Cortex of kidney (tissue), 1 donor: ENCODE measurements at places on chromosomes 3 and 15.

GRCh38 chr3:126263539-126263938 lies 83.2 kb upstream of the ALDH1L1 start:
- DNase-seq, result no peak

DNA sequence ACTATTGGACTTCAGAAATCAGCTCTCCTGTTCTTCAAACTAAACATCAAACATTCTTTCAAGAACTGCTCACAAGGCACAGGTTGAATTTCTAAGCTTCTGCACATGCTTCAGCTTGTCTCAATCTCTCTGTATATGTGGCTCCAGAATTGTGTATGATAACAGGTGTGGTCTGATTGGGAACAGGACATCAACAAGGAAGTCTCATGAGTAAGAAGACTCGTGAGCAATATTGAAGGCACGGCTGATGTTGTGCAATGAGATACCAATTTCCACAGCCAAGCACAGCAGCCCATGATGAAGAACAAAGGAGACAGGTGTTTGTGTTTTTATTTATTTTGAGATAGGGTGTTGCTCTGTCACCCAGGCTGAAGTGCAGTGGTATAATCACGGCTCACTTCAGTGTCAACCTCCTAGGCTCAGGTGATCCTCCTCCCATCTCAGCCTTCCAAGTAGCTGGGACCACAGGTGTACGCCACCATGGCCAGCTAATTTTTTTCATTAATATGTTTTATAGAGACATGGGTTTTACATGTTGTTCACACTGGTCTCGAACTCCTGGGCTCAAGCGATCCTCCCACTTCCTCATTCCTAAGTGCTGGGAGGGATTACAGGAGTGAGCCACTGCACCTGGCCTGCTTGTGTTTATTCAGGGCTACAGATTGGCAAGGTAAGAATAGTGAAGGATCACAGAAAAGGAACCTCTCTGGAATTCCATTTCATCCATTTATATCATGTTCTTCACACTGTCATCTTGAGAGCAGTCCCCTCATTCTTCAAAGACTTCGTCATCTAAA lies 32.2 kb upstream of the ABHD17C start:
- no peak for DNase-seq

GRCh38 chr3:37397396-37397795 lies 223.0 kb upstream of the LRRFIP2 start:
- DNase-seq, result no peak

GRCh38 chr3:30181178-30181465 lies 425.3 kb upstream of the TGFBR2 start:
- no peak for DNase-seq

GRCh38 chr15:63611177-63611576 lies 14.0 kb downstream of the FBXL22 start:
- DNase-seq, result no peak

DNA sequence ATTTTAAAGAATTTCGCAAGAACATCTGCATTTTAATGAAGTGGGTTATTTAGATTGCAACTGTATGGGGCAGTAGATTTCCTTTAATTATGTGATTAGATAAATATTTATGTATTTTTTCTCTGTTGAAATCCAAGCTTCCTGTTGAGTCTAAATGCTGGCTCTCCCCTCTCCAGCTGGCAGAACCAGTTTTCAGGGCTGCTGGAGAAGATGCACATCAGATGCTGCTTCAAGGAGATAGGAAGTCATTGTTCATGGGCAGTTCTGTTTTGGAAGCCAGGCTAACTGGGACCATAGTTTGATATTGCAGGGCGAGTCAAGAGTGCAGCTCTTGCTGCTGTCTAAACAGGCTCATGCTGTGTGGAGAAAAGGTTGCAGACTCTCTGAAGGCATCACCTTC lies 97.4 kb downstream of the SLC9A9 start:
- DNase-seq, result no peak

GRCh38 chr3:40192628-40193027 lies 116.9 kb upstream of the EIF1B start:
- no peak for DNase-seq

GRCh38 chr3:69890691-69891090 lies 108.8 kb upstream of the SAMMSON start:
- no peak for DNase-seq

DNA sequence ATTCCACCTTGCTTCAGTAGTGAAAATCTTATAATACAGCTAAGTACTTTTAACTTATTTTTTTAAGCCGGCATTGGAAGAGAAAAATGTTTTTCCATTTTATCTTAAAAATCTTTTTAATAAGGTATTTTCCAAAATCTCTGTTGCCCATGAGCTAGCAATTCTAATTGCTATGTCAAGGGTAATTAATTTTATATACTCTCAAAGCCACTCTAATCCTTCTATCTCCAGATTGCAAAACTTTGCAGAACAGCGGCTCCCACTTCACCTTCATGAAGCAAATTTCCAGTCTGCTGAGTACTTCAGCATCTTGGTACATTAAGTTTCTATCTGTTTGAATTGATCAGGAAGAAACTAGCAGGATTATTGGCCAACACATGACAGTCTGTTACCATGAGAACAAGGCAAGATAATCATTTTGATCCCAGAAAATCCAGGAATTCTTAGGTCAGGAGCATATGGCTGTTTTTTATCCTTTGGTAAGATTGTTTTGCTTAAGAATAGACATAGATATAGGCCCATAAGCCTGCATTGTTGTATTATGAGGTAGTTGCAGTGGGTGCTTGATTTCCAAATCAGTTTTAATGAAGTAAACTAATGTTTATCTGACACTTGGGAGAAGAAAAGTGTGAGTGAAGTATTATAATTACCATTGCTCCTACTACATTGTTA lies 6.0 kb downstream of the TIPARP start:
- no peak for DNase-seq

DNA sequence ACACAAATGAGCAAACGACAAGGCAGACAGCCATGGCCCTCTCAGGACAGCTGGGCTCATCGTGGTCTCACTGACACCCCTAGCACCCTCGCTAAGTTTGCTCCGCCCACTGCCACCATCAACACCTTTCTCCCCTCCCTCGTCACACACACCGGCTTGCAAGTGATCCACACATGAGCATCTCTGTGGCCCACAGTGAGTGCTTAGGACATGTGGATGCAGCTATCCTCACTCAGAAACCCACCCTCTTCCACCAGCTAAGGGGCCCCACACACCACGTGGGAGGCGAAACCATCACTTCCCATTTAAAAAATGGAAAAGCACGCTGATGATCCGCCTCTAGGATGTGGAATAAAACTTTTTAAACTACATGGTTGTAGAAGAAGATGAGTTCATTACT lies 105.6 kb downstream of the OCA2 start:
- DNase-seq, result no peak

DNA sequence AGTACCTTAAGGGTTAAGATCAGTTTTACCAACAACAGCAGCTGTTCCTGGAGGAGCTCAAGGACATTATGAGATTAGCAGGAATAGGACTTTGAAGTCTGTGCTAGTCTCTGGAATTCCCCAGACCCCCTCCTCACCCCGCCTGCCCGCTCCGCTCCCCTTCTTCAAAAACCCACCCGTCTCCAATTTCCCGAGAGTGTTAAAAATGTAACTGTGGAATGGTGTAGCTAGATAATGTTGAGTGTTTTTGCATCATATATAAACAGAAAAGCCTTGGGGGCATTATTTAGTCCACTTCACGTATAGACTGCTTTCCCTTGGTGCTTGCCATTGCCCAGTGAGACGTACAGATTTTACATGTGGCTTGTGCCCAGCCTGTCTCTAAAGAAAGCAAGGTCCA lies 65.0 kb upstream of the SEMA6D start:
- no peak for DNase-seq

GRCh38 chr3:136583823-136584222 lies 168.4 kb downstream of the STAG1 start:
- DNase-seq, result no peak

GRCh38 chr3:57007521-57008460 lies 52.7 kb upstream of the SPATA12 start:
- no peak for DNase-seq

GRCh38 chr3:143215059-143215458 lies 95.5 kb downstream of the CHST2 start:
- no peak for DNase-seq

GRCh38 chr3:155895379-155895900 lies 25.0 kb downstream of the GMPS start:
- no peak for DNase-seq

DNA sequence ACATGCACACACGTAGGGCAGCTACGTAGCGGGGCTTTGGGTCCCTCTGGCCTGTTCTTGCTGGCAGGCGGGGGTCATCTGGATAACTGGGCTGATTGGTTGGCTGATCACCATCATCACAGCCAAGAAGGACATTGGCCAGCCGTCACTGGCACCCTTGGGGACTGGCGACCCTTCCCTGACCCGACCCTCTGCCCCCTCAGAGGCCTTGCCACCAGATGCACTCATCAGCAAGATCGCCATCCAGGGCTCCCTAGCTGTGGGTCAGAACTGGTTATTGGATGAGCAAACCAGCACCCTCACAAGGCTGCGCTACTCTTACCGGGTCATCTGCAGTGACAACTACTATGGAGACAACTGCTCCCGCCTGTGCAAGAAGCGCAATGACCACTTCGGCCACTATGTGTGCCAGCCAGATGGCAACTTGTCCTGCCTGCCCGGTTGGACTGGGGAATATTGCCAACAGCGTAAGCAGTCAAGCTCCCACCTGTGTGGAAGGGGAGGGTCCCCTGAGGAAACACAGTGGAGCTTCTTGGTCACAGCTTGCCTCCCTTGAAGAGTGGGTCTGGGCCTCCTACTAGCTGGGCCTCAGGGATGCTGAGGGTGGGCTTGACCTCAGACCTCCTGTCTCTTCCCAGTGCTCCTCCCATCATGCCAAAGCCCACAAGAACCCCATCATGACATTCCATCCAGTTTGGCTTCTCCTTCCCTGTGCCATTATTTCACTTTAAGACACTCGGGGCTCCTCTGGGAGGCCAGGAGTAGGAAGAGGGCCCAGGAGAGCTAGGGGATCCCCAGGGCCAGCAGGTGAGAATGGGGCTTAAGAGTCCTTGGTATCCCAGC lies 2.4 kb downstream of the DLL4 start:
- DNase-seq, result no peak

- DNase-seq, result no peak
These were observed 207.7 kb downstream of the ATP10A start for GRCh38 chr15:25655207-25655948.

DNA sequence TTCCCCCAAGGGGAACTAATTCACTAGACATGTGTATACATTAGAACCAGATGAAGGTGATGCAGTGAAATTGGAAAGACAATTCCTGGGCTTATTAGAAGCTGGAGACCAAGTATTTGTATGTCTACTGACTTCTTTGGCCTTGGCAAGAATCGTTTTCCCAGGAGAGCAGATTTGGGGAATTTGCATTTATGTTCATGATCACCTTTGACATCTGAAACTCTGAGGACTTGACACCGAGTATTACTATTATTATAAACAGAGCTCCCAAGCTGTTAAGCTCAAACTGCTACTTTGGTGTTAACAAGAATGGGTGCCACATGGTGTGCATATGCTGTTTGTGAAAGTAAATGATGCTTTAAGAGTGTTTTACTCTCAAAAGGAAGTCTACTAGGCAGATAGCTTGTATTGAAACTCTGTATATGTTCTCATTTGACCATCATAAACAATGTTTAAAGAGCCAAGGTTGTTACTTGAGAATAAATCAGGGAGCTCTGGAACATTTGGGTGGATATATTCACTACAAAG lies 519.8 kb upstream of the GOLIM4 start:
- DNase-seq, result no peak

DNA sequence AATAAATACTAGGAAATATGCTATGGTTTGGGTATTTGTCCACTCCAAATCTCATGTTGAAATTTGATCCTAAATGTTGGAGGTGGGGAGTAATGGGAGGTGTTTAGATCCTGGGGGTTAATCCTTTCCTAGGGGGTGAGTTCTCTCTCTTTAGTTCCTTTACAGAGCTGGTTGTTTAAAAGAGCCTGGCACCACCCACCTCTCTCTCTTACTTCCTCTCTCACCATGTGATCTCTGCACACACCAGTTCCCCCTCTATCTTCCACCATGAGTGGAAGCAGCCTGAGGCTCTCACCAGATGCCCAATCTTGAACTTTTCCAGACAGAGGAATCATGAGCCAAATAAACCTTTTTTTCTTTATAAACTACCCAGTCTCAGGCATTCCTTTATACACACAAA lies 10.5 kb downstream of the SLC24A5 start:
- no peak for DNase-seq
